ENCODE measurements at places on chromosomes 7 and 10.

GRCh38 chr7:116185956-116186355 lies 24.4 kb upstream of the TES start:
- DNase-seq: no peak

- no peak for DNase-seq
Measured at GRCh38 chr7:51591223-51591622, 274.6 kb upstream of the COBL start.

GRCh38 chr10:10959666-10960065 lies 58.0 kb upstream of the CELF2 start:
- DNase-seq: no peak

DNA sequence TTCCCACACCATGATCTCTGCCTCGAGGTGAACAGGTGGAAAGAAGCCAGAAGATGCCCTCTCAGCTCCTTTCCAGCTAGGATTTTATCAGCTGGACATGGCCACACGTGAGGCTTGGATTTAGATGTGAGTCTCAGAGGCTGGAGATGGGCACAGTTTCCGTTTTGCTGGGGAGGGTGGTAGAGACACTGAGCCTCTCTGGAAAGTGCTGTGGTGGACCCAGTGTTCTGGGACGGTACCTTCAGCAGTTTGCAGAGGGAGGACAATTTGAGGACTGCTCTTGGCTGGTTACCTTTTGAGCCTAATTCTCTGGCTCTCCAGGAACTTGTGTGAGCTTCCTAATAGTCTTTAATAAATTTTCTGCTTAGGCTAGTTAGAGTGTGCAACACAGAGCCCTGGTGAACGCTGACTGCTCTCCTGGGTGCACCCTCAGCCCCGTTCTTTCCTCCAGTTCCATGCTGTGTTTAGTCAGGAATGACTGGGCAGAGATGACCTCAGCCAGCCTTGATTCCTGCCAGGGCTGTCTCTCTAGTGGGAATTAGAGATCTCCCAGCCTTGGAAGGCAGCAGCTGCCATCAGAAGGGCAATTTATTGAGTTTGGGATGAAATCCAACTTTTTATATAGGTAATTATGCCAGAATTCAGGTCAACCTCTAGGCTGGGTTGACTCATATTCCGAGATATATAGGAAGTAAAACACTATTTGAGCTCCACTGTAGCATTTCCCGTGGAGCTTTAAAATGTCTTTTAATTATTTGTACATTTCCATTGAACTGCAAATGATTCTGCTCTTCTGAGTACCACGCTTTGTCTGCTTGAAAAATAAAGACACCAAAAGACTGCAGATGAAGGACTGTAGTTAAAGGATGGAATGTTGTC lies 103.9 kb downstream of the GATA3 start:
- DNase-seq: no peak

- no peak for DNase-seq
Measured at GRCh38 chr10:2278363-2278762, 541.0 kb upstream of the ADARB2 start.

GRCh38 chr7:132554446-132554845 lies 21.8 kb downstream of the PLXNA4 start:
- no peak for DNase-seq

- DNase-seq: no peak
Measured at GRCh38 chr10:71646037-71646436, 73.5 kb downstream of the C10orf105 start.

DNA sequence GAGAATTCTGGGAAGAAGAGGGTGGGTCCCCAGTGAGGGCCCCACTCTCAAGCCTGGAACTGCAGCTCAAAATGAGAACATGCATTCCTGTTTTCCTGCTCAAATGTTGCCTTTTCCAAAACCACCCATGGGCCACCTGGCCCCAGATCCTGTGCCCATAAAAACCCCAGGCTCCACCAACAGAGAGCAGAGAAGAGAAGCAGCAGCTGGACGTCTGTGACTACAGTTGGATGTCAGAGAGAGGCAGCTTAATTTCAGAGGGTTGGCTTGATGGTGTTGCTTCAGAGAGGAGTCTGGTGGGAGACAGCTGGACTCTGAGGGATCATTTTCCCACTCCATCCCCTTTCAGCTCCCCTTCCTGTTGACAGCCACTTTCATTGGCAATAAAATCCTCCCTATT lies 256.4 kb downstream of the FZD1 start:
- DNase-seq: no peak

GRCh38 chr10:24650669-24651391 lies 72.9 kb downstream of the ARHGAP21 start:
- DNase-seq: no peak

GRCh38 chr10:23742807-23743206 lies 303.9 kb downstream of the OTUD1 start:
- no peak for DNase-seq

- no peak for DNase-seq
Measured at GRCh38 chr10:119677904-119678755, 26.9 kb downstream of the BAG3 start.

GRCh38 chr10:124214610-124215375 lies 121.4 kb upstream of the CHST15 start:
- DNase-seq: no peak

- no peak for DNase-seq
Measured at GRCh38 chr10:35339942-35340341, 3.6 kb downstream of the CCNY start.

- no peak for DNase-seq
Measured at GRCh38 chr10:75492173-75492925, 60.9 kb downstream of the LRMDA start.

- no peak for DNase-seq
Measured at GRCh38 chr10:122249303-122249850, 21.7 kb upstream of the BTBD16 start.

DNA sequence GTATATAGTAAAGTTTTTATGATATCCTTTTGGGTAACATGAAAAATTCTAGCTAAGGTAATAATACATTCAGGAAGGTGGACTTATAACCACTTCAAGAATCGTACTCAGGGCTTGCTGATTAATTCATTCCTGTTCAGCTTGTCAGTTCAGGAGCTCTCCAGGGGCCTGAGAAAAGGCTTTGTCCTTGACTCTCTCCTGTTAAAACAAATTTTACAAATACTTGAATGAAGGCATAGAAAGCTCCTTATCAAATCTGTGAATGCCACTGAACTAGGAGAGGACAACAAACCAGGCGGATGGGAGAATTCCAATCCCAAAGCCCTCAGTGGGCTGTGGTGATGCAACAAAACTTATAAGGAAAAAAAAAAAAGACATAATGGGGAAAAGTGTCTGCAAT lies 354.5 kb upstream of the ZMIZ1 start:
- DNase-seq: no peak

- no peak for DNase-seq
Measured at GRCh38 chr7:33262476-33262875, 133.1 kb downstream of the BBS9 start.

GRCh38 chr7:84389242-84389641 lies 194.7 kb upstream of the SEMA3A start:
- DNase-seq: no peak

GRCh38 chr10:84837877-84838276 lies 509.5 kb downstream of the CCSER2 start:
- DNase-seq: no peak

- no peak for DNase-seq
Measured at GRCh38 chr10:82866424-82867020, 991.5 kb downstream of the NRG3 start.

- DNase-seq: no peak
Measured at GRCh38 chr10:88103576-88103975, 240.2 kb downstream of the PTEN start.

DNA sequence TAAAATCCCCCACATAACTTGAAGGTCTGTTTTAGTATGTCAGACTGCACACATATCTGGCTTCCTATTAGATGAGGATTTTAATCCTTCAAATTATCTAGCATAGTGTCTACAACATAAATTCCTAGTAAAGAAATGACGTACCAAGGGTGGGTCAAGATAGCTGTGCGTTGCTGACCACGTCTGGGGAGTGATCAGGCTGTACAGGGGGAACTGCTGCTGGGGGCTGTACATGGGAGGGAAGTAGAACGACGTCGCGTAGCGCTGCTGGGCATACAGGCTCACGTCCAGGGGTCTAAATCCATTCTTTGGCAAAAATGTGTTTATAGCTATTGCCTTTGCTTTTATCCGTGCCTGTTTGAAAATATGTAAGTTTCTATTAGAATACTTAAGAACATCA lies 102.3 kb downstream of the LARP4B start:
- DNase-seq: no peak

- no peak for DNase-seq
Measured at GRCh38 chr10:78914502-78915189, 154.1 kb upstream of the ZMIZ1 start.

DNA sequence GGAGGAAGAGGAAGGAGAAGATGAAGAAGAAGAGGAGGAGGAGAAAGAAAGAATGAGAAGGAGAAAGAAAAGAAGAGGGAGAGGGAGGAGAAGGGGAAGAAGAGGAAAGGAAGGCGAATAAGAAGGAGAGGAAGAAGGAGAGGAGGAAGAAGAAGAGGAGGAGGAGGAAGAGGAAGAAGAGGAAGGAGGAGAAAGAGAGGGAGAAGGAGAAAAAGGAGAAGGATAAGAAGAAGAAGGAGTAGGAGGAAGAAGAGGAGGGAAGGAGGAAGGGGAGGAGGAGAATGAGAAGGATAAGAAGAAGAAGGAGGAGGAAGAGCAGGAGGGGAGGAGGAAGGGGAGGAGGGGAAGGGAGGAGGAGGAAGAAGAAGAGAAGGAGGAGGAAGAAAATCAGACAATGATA lies 149.2 kb upstream of the LYZL2 start:
- no peak for DNase-seq

DNA sequence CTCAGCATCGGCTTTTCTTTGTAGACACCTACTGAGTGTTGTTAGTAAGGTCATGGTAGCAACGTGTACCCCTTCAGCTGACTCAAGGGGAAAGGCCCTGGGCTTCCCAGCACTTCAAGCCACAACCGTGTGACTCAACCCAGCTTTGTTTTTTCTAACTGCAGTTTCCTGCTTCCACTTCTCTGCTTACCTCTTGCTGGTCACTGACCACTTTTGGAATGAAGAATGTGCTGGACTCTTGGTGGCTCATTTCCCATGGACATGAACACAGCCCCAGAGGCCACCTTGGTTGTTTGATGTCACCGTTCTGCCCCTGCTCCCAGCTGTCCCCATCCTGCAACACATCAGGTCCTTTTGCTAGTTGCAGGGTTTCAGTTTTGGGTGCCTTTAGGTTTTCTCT lies 69.5 kb upstream of the ZNF438 start:
- DNase-seq: peak; percentile 48

DNA sequence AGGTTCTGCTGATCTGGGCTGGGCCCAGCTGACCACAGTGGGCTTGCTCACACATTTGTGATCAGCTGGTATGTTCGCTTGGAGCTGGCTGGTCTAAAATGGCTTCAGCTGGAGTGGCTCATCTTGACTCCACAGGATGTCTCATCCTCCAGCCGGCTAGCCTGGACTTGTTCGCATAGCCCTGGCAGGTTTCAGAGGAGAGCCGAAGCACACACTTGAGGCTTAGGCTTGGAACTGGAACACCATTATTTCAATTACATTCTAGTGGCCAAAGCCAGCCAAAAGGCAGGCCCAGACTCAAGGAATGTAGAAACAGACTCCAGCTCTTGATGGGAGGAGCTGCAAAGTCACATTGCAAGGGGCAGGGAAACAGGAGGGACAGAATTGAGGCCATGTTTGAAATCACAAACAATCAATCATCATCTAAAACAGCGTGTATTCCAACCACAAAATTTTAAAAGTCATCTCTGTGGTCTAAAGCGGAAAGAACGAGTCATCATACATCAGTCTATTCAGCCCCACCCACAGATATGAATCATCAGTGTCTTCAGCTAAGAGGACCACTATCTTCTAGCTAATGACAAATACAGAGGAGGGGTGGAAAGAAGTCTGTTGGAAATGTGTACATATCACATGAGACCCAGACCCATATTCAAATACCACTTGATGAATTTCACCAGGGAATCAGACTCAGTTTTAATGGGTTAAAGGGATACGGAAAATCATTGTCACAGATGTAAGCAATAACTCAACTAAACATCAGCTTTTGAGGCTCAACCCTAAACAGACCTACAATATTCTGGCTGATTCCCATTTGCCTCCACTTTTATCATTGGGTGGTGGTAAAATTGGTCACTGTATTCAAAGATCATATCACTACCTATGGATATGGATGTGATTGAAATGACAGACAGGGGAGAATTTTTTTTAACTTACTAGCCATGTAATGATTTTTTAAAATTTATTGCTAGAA lies 139.0 kb upstream of the MKLN1 start:
- DNase-seq: peak; percentile 44

- DNase-seq: peak; percentile 88
Measured at GRCh38 chr7:74256491-74257408, 2.6 kb upstream of the RFC2 start.

DNA sequence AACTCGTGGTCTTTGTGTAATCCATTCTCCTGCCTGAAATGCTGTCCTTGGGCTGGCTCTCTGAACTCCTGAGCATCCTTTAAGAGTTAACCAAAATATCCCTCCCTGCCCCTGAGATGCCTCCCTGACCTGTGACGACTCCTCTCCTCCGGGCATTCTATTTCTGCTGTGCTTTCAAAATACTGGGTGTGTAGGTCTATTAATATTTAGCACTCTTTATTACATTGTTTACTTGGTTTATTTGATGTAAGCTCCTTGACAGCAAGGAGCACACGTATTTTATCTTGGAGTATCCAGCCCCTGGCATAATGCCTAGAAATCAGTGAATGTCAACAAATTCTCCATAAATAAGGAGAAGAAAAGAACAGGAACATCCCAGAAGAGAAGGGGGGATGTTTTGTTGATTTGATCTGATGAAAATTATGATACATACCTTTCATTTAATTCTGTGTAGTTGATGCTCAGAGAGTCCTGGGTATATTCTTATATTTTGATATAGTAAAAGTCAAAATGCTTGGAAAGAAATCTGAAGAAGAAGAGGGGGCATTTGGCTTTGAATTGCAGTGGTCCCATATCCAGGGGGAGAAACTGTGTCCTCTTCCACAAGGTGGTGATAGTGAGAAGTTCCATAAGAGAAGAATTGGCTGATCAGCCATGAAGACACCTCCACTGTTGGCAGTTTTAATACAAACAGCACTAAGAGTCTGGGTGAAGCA lies 107.7 kb upstream of the MPP7 start:
- DNase-seq: no peak

- DNase-seq: no peak
Measured at GRCh38 chr10:34580214-34580613, 234.9 kb downstream of the PARD3 start.

DNA sequence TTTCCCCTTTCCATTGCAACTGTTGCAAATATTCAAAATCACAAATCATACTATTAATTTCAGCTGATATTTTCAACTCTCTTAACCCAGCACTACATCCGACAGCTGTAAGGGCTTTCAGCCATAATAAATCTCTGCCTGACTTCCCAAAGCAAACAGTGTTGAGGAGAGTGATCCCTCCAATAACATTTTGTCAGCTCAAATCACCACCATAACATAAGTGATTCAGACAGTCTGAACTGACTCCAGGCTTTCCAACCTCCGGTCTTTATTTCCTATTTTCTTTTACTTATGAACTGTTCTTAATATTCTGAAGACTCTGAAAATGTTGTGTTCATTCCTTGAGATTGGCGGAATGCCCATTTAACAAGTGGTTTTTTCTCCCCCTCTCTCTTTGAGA lies 1085.9 kb downstream of the GATA3 start:
- no peak for DNase-seq

Data from brain pericyte (primary cell).